ENCODE measurements at places on chromosomes 1 and 21. TPM values are rescaled to one million over a fixed set of nuclear protein-coding genes. Genes with fewer than 3 reads are reported as not detected.

Gene GFI1
- total RNA-seq: 0.94 TPM

GRCh38 chr1:32898056-32898455 lies 3.1 kb downstream of the TMEM54 start:
- no peak for ATAC-seq

- peak; percentile 79 for ATAC-seq
These were observed 280.5 kb upstream of the SGIP1 start for GRCh38 chr1:66253330-66253921.

DNA sequence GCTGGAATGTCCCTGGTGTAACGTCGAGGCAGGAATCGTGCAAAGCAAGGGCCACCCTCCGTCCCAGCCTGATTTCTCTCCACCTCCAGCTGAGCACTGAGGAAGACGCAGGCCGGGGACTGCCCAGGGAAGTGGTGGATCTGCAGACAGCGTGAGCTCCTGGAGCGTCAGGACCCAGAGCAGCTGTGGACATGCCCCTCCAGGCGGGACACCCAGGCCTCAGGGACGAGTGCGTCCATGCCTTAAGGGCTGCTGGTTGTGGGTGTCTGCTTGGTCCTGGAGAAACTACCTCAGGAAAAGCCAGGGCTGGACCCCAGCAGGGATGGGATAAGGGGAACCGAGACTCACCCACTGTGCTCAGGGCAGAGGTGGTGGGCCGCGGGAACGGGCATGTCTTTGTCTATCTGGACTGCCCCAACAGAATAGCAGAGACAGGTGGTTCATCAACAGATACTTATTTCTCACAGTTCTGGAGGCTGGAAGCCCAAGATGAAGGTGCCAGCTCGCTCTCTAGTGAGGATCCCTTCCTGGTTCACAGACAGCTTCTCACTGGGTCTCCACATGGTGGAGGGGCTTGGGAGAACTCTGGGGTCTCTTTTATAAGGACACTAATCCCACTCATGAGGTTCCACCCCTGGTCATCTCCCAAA lies 5.8 kb upstream of the MMEL1 start:
- no peak for ATAC-seq

Gene THEM5
- total RNA-seq: not detected

Gene CYP4Z1
- total RNA-seq: 1.1 TPM

DNA sequence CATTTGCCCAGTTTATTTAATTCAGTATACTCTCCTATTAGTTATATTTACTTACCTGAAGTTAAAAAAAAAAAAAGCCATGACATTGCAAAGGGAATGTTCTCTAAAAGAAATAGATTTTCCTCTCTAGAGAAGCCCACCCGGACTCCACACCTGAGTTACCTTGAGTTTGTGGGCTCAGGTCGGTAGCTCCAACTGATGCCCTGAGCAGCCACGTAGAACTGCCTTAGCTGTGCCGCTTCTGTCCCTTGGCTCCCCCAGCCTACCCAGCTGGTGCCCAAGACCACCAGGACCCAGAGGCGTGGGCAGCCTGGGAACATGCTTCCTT lies 250 bp downstream of the F5 start:
- ATAC-seq: peak; percentile 34

GRCh38 chr1:42152119-42152518 lies 1.1 kb upstream of the GUCA2B start:
- ATAC-seq: no peak

GRCh38 chr1:201325678-201326060 lies 42.4 kb downstream of the PKP1 start:
- ATAC-seq: no peak

DNA sequence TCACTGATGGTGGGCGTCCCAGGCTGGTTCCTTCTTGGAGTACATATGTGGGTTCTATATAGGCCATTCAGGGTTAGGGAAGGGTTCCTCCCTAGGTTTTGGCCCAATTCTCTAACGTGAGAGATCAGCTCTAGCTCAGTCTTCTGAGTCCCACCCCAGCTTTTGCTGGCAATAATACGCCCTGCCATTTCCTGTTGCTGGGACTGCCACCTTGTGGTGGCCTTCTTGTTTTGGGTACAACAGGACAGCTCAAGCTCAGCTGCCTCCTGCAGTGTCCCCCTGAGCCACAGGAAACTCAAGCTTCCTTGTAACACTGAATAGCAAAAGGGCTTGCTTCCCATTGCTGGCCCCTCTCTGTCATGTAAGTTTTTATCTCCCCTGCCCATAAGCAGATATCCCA lies 77.8 kb downstream of the BACH1 start:
- ATAC-seq: no peak

Gene CHD5
- total RNA-seq: 4.4 TPM

DNA sequence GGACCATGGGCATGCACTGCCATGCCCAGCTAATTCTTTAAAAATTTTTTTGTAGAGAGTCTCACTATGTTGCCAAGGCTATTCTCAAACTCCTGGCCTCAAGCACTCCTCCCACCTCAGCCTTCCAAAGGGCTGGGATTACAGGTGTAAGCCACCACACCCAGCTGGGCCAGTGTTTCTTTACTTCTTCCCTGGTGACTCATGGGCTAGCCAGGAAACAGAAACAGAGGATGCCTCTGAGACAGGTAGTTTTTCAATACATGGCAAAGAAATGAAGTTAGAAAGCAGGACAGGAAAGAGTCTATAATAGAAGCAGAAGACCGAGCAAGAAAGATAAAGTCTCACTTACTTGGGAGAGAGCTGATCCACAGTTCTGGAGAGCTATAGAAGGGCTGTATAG lies 7.6 kb upstream of the C1orf74 start:
- ATAC-seq: no peak

DNA sequence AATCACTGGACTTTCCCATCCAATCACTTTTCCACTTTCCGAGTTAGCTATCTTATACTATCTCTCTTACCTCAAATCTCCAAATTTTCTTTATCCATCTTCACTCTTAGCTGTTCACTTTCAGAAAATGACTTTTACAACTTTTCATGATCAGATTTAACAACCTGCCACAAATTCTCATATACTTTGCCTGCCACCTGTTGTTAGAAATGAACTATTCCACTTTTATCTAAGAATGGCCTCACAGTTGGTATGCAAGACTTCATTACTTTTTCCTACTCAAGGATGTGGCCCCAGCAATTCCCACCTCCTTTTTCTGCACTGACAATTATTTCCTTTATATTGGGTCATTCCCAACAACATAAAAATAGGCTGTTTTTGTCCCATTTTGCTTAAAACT lies 93.6 kb upstream of the DEPDC1 start:
- ATAC-seq: no peak

Gene CYB5RL
- total RNA-seq: 2.2 TPM

DNA sequence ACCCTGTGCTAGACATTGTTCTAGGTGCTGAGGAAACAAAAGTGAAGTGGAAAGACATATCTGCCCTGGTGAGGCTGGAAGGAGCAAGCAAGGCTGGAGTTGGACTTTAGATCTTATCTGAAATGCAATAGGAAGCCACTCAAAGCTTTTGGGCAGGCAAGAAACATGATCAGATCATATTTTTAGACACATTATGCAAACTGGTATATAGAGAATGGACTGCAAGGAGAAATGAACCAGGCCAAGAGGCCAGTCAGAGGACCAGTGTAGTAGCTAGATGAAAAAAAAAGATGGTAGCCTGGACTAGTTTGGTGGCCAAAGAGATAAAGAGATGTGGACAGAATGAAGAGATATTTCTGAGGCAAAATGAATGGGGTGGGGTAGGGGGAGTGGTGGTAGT lies 46.3 kb downstream of the CCN1 start:
- ATAC-seq: no peak

- no peak for ATAC-seq
These were observed 113.7 kb upstream of the IFFO2 start for GRCh38 chr1:19070197-19070651.

- ATAC-seq: no peak
These were observed 143.3 kb downstream of the RPS6KC1 start for GRCh38 chr1:213194383-213194782.

DNA sequence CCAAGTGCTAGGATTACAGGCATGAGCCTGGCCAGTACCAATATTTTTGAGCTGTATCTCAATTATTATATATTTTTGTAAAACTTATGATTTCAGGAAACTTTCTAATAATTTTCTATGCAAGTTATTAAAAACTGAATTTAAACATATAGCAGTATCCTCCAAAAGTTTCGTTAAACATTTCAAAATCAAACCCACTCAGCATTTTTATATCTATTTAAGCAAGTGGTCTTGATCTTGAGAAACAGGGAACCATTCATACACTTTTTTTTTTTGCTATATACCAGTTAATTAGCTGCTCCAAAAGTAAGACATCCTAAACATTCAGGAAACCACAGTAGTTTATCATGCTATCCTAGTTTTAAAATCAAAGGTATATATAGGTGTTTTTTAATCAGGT lies 22.0 kb downstream of the SHCBP1L start:
- no peak for ATAC-seq

DNA sequence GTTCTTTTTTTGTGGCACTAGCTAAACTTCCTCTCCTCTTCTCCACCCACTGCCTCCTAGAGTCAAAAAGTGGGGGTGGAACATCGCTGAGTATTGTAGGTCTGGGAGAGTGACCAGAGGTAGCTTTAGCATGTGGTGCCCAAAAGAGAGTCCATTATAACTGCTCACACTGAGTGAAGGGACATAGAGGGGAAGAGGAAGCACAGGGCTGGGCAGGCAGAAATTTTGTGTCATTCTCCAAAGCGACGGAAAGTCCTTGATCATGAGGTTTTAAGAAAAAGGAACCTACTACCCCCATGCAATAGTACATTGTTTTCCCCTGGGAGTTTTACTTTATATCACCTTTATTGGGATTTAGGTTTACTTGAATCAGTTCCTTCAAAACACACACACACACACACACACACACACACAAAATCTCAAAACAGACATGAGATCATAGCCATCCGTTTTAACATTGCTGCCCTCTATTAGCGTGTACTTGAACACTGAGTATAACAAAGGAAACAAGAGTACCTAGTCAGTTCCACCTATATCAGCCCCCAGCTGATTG lies 4.1 kb downstream of the CD84 start:
- ATAC-seq: peak; percentile 51

All from gastroesophageal sphincter (tissue), 4 donors.